ENCODE measurements at places on chromosomes 2 and 18.
A peak's percentile ranks its signal among the peaks of the same experiment; 100 is the strongest.

- no peak for DNase-seq
Measured at GRCh38 chr2:215833531-215834162, 179.7 kb downstream of the MREG start.

DNA sequence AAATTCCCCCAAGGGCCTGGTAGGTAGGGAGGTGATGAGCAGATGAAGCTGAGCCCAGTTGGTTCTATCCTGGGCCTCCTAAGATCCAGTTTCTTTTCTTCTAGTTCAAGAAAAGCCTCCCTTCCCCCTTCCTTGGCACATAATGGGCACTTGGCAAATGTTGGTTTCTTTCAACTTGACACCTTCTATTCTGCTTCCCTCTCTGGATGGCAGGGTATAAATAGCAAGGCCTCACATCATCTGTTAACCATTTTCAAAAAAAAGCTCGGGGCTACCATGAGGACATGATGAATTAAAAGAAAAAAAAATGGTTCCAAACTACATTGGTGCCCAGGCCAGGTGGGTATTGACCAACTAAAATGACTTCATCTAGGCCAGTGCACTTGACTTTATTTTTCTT lies 29.9 kb downstream of the CTAGE1 start:
- no peak for DNase-seq

- DNase-seq = peak; percentile 28
Measured at GRCh38 chr18:68604256-68604655, 110.7 kb downstream of the TMX3 start.

DNA sequence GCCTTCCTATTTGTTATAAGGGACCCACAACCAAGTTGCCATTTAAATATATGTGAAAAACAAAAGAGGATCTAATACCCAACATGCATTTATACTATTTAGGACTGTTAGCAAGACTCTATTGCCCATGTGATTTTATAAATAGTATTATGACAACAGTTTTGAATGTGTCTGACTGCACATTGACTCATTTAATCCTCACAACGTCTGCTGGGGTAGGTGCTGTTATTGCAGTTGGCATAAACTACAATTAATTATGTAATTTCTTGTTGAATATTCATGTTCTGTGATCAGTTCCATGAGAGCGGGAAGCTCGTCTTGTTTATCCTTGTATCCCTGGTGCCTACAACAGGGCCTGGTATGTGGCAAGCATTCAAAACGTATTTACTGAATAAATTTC lies 53.7 kb downstream of the SH2D6 start:
- DNase-seq = no peak

DNA sequence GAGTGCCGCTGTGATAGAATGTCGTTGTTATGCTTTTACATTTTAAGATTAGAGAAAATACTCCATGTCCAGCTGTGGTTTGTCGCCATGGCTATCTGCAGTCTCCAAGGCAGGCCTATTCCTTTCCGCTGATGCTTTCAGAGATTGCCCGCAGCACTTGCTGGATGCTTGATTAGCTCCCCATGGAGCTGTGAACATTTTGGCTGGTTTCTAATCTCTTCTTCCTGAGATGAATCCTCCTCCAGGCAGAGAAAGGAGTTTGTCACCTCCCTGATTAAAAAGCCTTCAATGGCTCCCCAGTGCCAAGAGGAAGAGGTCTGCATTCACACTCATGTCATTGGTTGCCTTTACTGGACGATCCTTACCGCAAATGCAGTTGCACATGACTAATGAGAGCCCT lies 32.6 kb upstream of the LPIN1 start:
- no peak for DNase-seq

- no peak for DNase-seq
Measured at GRCh38 chr2:144233317-144233716, 286.6 kb downstream of the ZEB2 start.

DNA sequence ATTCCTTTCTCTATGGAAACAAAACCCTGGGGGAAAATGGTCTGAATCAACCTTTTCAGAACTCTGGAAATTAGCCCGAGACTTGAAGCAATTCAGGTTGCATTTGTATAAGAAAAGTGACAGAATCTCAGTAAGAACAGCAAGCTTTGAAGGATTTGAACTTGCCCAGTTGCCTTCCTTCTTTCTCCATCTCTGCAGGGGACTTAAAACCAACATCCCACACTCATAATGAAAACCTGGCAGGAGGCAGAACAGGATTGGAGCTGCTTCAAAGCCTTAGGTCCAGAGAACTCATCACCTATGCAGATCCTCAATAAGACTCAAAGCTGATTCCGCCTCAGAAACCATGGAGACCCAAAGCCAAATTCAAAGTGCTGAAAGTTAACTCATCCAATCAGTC lies 790.5 kb upstream of the ID2 start:
- DNase-seq = no peak

- no peak for DNase-seq
Measured at GRCh38 chr2:3198119-3198518, 179.5 kb downstream of the EIPR1 start.

DNA sequence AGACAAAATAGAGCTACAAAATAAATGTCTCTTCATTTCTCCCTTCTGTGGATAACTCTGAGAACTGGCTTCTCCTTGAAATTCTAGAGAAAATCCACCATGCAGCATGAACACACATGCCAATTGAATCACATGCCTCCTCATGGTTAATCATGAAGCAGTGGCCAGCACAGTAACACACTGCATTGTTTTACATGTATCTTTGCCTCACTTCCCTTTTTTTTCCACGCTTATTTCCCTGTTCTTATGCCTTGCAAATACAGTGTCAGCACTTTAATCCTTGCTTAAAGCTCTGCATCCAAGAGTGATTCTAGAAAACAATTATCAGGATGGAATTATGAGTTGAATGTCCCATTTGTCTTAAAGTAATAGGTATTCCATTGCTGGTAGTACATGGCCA lies 50.3 kb upstream of the ZBTB7C start:
- no peak for DNase-seq

DNA sequence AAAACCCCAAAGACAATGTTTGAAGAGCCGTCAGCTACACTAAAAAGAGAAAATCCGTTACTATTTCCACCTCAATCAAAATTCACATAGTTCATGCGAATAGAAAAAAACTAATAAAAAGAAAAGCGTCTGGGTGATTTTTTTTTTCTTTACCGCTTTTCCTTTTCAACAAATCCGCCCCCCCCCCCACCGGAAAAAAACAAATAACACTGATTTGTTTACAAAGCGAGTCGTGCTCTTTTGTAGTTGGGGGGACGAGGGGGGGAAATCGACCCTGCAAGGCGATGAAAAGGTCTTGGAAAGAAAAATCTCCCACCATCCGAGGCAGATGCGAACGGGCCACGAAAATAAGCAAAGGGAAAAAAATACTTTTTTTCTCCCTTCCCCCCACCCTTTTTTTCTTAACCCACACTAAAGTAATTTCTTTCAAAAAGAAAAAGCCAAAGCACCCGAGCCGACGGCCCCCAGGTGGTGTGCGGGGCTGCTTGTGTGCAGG lies 638 bp downstream of the ZNF521 start:
- no peak for DNase-seq

DNA sequence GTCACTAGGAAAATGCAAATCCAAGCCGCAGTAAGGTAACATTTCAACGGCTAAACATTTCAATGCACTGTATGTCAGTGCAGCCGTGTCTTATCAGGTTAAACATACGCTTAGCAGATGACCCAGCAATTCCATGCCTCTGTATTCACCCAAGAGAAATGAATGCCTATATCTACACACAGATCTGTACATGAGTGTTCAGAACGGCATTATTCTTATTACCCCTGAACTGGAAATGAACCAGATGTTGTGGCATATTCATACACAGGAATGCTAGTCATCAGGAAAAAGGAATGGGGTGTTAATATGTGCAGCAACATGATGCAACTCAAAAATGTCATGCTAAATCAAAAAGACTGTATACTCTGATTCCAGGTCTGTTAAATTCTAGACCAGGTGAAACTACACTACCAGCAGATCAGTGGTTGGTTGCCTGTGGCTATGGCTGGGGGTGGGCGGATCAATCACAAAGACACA lies 80.4 kb upstream of the RPL31 start:
- DNase-seq = peak; percentile 32

- DNase-seq = no peak
Measured at GRCh38 chr18:78144669-78145068, 834.9 kb upstream of the SALL3 start.

DNA sequence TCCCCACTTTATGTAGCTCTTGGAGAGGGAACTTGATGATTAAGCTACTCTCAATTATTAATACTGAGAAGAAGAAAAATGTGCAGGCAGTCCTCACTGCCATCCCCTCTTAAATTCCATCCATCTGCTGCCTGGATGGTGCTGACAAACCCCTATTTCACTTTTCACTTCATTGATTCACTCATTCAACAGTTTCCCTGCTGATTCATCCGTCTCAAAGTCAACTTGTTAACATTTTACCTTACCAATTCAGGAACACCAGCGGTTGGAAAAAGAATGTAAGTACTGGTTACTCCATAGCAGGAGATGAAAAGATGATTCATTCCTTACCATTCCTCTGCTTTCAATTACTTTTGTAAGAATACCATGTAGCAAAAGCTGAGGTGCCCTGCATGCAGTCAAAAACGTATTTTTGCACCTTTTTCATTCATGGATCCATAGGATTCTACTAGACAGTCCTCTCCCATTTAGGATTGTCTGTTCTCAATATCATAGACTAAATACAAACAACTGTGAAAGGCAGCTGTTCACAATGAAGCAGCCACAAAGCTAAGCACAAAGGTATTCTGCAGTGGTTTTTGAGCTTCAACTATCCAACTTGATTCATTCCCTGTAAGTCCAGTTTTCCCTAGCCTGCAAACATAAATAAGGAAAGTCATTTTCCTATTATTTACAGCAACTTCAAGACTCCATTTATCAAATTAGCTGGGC lies 262.0 kb downstream of the MREG start:
- DNase-seq = peak; percentile 69

DNA sequence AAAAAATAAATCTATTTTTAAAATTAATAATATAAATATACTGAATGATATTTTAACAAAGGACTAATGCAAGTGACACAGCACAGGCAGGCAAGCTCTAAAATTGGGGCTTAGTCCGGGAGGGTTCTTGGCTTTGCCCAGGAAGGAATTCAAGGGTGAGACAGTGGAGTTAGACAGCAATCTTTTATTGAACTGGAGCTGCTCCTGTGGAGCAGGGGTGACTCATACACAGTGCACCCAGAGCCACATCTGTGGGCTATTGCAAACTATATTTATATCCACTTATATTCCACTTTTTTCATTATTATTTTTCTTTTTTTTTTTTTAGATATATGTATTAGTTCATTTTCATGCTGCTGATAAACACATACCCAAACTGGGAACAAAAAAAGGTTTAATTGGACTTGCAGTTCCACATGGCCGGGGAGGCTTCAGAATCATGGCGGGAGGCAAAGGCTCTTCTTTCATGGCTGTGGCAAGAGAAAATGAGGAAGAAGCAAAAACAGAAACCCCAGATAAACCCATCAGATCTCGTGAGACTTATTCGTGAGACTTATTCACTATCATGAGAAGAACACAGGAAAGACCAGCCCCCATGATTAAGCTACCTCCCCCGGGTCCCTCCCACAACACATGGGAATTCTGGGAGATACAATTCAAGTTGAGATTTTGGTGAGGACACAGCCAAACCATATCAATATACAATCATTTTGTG lies 437.1 kb downstream of the BCL11A start:
- DNase-seq = no peak

- no peak for DNase-seq
Measured at GRCh38 chr2:63056107-63057050, 5.7 kb downstream of the OTX1 start.

DNA sequence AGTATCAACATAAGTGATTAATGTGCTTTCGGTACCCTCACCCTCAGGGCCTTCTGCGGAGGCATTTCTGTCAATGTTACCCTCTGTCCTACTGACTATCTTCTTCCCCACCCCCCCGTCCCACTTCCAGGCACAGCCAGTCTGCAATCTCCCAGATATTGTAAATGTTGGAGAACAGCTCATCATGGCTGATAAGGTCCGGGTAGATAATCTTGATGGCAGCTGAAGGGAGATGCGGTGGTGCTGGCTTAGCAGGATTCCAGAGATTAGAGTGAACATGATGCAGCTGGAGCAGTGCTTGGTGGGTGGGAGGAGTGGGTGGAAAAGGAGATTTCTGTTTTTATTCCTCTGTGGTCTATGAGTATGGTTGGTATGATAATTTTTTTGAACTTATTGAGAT lies 15.5 kb downstream of the GTF2A1L start:
- DNase-seq = no peak

- no peak for DNase-seq
Measured at GRCh38 chr2:121019071-121019470, 265.9 kb downstream of the TFCP2L1 start.

DNA sequence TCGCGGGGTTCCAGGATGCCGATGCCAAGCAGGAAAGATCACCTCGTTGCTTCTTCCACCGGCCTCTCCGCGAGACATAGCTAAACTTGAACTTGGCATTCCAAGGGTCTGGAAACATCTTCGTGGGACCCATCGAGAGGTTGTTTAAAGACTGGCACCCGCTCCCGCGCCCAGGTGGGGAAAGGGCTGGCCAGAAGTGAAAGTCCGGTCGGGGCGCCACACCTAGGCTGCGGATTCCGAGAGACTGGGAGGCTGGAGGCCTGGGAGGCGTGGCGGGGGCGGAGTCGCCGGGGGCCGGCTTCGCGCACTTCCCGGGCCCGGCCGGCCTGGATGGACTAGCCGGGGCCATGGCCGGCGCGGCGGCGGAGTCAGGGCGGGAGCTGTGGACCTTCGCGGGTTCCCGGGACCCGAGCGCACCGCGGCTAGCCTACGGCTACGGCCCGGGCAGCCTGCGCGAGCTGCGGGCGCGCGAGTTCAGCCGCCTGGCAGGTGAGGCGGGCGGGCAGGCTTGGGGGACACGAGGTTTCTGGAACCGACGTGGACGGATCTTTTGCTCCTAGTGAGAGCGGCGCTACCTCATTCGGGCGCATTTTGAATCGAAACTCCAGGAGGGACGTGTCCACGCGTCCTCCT lies at the start of gene MOCOS:
Gene MOCOS (plus strand): TSS at position 305 of the 633 bp plus-strand sequence. CDS start 43 bp downstream, at position 348.
- no peak for DNase-seq

DNA sequence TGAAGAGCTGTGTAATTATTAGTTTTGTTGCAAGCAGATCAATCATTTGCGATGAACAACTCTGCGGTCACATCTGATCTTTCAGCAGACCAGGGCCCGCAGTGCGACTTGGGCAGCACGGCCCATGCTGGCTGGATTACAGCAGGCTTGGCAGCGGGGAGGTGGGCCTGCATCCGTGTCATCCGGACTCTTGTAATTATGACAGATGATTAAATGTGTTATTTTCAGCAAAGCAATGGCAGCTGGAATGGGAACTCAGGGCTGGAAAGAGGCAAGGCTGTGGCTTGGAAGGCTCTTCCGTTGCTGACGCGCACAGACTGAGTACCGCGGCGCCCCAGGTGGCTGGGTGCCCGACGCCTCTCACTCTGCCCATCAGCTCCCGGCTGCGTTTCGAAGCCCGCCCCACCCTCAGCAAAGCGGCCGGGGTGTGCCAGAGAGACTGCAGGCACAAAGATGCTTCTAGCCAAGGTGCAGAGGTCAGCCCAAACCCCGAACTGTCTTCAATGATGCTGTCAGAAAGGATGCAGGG lies 397.4 kb upstream of the SALL3 start:
- DNase-seq = no peak

DNA sequence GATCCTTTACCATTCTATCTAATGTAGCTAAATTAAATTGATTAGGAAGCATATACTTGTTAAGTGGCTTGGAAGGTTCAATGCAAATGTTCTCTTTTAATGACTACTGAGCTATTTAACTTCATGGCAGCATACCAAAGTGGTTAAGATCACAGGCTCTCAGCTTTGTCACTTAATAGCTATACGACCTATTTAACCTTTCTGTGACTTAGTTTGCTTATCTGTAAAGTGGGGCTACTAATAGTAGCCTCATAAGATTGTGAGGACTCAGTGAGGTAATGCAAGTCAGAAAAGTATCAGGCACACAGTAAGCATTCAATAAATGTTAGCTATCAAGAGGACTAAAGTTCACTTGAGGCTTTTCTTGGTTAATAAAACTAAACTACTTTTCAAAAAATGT lies 4.3 kb downstream of the CKAP2L start:
- no peak for DNase-seq
